ENCODE measurements at places on chromosomes 3 and 15.

DNA sequence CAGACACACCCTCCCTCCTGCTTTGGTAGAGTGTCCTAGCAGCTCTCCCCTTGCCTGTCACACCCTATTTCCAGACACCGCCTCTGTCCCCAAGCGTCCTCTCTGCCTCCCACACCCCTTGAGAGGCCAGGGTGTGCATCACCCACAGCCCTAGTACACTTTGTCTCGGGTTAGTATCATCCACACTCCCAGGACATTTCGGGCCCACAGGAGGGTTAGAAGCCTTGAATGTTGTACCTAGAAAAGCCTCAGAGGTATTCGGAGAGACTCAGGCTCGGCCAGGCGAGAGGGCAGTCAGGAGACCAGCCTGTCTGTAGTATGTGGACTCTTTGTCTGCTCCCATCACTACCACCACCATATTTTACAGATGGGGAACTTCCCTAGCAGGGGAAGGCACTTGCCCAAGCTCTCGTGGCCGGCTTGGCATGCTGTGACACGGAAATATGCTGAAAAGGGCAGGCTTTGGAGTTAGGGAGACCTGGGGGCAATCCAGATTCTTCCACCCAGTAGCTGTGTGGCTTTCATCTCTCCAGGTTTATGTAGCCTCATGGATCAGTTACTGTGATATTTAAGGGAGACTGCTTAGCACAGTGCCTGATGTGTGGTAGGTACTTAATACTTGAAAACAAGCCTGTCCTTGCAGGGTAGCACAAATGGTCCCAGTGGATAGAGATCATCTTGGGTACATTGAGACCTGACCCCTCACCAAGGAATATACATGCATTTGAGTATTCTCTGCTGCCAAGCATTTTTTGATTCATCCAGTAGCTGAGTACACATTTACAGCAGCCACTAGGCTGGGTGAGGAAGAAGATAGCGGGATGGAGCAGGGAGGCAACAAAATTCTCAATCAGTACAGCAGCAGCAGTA, 1.4 kb downstream of the TMEM43 start:
- DNase-seq = no peak

DNA sequence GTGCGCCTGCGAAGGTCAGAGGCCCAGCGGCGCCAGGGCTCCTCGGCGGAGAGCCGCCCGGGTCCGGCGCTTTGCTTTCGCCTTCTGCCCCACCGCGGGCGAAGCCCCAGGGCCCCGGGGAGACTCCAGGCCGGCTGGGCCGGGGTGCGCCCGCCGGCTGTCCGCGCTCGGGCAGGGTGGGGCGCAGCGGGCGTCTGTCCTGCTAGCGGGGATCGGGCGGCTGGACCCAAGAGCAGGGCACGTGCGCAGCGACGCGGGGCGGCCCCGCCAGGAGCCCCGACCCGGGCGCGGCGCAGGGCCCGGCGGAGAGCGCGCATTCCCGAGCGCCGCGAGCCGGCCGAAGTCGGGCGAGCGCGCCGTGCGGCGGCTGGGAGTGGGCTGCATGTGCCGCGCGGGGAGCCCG, 569 bp upstream of the ALDH1A3 start:
- no peak for DNase-seq

DNA sequence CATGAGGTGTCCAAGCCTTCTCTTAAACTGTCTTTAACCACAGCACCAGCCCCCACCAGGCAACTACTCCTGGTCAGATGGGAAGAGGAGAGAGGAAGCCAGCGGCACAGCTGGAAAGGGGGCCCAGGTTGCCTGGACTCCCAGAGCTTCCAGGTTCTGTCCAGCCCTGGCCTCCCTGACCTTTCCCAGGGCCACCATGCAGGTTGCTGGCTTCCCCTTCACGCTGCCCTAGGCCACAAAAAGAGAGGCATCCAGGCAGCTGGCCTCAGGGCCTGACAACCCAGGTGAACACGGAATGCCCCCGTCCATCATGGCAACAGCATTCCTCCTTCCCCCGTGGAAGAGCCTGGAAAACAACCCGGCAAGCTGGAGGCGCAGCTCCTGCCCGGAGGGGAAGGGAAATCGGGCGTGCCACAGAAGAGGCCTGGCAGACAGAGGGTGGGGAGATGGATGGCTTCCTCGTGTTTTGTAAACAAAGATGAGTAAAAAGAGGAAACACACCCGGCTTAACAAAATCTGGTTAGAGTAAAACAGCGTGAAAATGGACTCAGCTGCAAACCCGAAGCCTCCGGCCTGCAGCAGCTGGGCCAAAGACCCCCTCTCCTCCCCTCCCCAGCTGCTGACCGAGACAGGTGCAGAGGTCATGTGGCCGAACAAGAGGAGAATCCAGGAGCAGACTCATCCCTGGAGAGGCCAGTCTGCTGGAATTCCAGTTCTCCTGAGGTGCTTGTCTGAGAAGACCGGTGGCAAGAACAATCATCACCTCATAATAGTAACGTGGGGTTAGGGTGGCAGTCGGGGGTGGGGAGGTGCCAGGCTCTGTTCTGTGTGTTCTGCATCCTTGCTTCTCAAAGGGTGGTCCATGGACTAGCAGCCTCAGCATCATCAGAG, 15.5 kb downstream of the BMF start:
- DNase-seq = no peak

GRCh38 chr3:119596398-119596797, 1.3 kb upstream of the PLA1A start:
- DNase-seq = no peak

DNA sequence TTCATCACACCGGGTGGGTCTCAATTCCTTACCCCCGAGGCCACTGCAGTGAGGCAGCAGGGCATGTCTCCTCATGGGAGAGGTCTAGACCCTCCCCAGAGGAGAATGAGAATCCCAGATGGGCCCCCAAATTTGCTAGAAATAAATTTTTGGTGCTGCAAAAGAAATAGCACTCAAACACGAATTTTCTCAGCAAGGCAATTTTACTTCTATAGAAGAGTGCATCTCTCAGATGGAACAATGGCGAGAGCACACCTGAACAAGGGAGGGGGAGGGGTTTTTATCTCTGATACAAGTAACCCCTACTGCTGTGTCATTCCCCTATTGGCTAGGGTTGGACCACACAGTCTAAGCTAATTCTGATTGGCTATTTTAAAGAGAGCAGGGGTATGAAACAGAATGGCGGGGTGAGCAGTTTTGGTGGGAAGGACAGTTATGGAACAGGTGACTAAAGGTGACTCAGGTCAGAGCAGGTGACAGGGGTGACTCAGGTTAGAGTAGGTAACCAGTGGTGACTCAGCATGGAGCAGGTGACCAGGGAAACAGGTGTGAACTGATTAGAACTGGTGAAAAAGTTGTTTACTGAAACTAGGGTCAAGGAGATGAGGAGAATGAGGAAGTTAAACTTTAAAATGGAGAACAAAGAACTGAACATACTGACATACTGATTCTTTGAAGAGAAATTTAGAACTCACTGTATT, 93.0 kb upstream of the WNT7A start:
- no peak for DNase-seq

DNA sequence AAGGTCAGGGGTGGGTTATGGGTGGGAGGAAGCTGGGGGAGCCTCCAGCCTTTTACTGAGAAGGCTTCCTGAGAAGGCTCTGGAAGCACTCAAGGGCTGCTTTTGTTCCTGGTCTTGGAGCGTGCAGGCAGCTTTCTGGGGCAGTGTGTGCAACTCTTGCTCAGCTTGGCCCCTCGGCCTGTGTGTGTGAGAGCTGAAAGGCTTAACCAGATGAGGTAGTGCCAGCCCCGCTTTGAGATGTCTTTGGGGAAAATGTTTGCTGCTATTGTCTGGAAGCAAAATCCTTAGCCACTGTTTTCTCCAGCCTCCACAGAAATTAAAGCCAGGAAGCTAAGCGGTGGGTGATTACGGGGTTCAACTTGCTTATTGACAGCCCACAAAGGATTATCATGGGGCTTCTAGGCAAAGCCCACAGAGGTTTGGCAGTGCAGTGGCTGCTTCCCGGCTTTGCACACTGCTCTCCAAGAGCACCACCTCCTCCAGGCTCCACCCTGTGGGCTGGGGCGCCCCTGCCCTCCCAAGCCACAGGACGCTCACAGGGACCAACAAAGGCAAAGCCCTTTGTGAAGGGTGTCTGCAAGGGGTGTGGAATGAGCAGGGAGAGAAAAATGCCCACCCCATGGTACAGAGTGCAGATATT, 121.7 kb upstream of the TLE3 start:
- no peak for DNase-seq

DNA sequence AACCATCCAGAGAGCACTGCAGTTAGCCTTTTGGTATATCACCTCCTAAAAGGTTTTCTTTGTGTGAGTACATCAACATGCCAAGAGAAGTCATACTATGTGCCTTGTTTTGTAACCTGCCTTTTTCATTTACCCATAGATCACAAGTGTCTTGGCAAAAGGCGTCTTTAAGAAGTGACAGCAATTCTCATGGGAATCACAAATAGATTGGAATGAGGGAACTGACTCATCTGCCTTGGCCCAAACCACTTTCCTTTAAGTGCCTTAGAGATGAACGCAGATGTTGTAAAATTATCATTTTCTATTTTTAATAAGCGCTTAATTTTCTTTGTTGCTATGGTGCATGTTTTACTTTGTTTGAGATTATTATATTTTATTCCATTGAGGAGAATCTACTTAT, 20.7 kb upstream of the POMGNT2 start:
- no peak for DNase-seq

Data from NCI-H1436 (cell line).